ENCODE measurements at places on chromosomes 7 and 10.

GRCh38 chr7:98323597-98324322 lies 42.3 kb downstream of the BRI3 start:
- no peak for DNase-seq

GRCh38 chr7:98643236-98643985 lies 26.3 kb downstream of the NPTX2 start:
- DNase-seq: no peak

DNA sequence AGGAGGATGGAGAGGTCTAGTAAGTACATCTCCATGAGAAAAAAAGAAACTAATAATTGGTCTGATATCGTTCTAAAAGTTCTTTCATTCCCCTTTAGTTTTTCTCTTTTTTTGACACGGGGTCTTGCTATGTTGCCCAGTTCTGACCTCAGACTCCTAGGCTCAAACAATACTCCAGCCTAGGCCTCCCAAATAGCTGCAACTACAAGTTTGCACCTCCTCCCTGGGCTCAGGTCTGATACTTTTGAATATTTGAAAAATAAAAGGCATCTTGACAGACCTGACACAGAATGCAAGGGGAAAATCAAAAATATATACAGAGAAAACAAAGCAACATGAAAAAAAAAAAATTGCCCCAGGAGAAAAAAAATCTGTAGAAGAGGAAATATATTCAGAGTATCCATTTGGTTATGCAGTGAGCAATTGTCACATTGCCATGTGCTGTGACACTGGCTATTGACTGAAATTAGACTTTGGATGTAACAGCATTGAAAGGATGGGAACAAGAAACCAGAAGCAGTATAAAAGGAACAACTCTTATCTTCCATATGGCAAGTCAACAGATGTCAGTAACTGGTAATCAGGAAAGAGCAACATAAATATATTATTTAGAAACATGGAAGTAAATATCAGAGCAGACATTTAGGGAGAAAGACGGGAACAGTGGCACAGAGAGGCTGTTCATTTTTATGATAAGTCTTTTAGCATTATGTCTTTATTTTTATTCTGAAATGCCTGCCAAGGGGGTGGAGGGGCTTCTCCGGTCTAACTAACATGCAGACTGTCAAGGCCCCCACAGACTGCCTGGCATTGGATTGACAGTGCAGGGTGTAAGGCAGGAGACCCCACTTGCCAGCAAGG lies 408.4 kb downstream of the PARD3 start:
- DNase-seq: no peak

- DNase-seq: no peak
These were observed 24.9 kb downstream of the ZNF37A start for GRCh38 chr10:38119038-38119437.

GRCh38 chr10:103276896-103277712 lies at the start of gene INA:
Gene INA (plus strand): TSS chr10:103277138. CDS start chr10:103277212, 74 bp downstream.
- DNase-seq: no peak

DNA sequence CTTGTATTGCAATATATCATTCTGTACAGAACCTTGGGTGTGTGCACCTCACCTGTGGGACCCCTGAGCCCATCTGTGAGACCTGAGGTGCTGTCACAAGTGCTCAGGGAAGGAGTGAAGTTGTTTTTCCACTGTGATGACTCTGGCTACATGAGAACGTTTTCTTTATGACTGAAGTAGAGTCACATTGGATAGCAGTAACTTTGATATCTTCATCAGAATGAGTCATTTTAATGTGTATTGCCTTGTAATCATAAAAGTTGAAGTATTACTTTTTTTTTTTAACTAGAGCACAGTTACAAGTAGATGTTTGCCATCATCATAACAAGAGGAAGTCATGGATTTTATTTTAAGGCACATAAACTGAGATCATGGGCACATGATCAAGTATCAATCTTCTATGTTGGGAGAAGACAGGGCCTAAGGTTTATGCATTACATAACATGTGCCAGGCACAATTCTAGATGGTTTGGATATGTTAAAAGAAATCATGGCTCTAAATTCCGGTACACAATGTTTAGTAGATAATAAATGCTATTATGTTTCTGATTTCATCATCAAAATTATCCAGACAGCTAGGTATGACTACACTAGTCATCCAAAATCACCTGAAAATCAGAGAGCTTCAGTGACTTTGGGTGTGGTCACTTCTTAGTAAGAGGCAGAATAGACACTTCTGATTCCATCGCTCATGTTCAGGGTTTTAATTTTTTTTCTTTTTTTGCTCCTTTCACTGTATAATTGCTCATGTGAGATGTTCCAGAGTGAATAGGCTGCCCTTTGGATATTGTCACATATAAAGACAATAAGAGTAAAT lies 82.7 kb upstream of the KLF6 start:
- DNase-seq: no peak

Data from stimulated activated CD8-positive, alpha-beta memory T cell treated with anti-CD3 and anti-CD28 coated beads, Interleukin-7, amount 100 ng/mL, for 1 hour (primary cell).